ENCODE measurements at places on chromosomes 13 and 19.
A peak's percentile ranks its signal among the peaks of the same experiment; 100 is the strongest.

DNA sequence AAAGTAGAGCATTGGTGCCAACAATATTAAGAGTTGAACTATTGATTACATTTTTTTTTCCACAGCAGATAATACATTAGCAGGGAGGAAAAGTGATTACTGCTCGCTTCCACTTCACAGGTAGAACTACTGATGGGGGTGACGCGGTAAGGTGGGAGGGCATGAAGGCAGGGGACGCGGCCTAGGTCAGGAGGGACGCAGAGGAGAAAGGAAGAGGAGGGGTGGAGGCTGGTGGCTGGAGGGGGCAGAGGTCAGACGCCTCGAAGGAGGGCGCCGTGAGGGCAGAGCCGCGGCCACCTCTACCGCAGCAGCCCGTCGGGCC is 287 bp upstream of the B3GLCT start:
- DNase-seq: no peak

DNA sequence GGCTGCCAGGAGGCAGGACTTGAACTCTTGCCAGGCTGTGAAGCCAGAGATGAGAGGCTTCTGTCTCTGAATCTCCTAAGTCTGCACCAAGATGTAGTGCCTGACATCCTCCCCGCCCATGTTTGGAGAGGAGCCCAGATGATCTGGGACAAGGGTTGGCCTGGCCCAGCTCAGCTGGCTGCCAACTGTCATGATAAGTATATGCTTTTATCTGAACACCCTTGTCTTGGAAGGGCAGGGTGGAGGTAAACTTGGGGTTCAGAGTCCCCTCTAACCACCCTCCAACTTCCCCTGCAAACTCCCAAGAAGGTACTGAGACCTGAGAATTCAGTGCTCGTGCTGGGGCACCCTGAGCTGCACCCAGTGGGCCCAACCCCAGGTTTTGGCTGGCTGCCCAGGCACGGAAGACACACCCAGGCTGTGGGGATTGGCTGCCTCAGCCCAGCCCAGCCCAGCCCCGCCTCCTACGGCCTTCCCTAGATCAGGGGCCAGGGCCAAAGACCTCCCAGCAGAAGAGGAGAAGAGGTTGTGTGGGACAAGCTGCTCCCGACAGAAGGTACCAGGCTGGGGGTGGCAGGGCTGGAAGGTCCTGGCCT is at the start of gene CYP4F12:
Gene CYP4F12, plus strand, starts transcription at position 508 of the 596 bp plus-strand sequence. CDS start 443 bp downstream, outside the sequence.
- DNase-seq: no peak

DNA sequence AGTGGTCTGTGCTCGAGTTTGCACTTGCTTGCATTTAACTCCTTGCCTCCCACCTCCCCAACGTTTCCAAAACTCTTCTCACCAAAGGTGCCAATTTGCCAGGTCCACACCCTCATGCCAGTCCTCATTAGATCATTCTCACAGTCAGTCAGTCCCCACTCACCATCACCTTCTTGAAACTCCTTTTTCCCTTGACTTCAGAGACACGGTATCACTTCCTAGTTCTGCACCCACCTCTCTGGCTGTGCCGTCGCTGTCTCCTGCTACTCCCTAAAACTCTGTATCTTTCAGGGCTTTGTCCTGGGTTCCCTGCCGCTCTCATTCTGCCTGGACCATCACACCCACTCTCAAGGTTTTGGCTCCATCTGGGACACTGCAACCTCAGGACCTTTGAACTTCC is 19.6 kb downstream of the OLFM2 start:
- no peak for DNase-seq

DNA sequence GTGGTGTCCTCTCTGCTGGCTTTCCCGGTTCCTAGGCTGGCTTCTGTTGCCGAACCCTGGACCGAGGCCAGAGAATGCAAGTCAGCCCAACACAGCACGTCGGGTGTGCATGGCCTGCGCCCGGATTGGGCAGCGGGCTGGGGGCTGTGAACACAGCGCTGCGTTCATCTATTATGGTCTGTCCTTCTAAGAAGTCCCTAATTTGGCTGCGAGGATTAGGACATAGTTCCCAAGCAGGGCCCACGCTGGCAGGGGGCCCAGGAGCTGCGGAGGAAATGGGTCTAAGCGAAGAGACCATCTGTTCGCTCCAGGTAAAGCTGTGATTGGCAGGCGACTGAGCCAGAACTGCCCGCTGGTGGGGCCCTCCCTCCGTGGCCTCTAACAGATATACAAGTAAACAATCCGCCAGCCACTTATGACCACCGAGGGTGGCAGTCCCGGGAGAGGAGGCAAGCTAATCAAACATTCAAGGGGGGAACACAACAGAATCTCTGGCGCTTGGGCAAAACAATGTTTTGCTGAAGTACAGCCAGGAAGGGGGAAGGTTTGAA is 6.0 kb downstream of the SYCE2 start:
- DNase-seq: no peak

GRCh38 chr13:91185294-91185863 is 162.1 kb upstream of the MIR17HG start:
- no peak for DNase-seq

DNA sequence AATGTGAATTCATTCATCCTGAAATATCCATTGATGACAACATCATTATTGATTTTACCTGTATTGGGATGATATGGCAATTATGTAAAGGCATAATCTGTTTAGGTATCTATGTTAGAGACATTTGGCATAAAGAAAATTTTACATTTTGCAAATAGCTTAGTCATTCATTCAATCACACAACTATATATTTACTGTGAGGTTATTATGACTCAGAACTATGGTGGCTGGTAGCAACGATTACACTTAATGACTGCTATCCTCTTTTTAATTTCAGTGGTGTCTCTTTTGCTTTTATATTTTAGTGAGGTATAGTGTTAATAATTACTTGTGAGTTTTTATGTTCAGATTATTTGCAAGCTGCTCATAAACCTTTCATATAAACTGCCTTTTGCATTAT is 955.9 kb downstream of the SLITRK6 start:
- DNase-seq: no peak

GRCh38 chr13:62932256-62932883 is 1516.7 kb upstream of the PCDH20 start:
- DNase-seq: no peak

- DNase-seq: no peak
Measured at GRCh38 chr13:44158098-44158521, 215.5 kb upstream of the SERP2 start.

DNA sequence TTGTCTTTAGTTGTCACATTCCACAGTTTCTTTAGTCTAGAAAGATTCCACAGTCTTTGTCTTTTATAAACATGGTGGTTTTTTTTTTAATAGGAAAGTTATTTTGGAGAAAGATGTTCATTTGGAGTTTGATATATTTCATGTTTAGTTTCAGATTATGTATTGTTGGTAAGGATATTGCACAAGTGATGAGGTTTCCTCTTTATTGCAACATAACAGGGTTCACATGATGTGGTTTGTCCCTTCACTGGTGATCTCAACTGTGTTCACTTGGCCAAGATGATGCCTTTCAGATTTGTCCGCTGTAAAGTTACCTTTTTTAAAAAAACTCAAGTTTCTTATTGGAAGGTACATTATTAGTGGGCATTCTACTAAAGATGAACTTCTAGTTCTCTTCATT is 3.2 kb downstream of the ZNF230 start:
- DNase-seq: no peak

DNA sequence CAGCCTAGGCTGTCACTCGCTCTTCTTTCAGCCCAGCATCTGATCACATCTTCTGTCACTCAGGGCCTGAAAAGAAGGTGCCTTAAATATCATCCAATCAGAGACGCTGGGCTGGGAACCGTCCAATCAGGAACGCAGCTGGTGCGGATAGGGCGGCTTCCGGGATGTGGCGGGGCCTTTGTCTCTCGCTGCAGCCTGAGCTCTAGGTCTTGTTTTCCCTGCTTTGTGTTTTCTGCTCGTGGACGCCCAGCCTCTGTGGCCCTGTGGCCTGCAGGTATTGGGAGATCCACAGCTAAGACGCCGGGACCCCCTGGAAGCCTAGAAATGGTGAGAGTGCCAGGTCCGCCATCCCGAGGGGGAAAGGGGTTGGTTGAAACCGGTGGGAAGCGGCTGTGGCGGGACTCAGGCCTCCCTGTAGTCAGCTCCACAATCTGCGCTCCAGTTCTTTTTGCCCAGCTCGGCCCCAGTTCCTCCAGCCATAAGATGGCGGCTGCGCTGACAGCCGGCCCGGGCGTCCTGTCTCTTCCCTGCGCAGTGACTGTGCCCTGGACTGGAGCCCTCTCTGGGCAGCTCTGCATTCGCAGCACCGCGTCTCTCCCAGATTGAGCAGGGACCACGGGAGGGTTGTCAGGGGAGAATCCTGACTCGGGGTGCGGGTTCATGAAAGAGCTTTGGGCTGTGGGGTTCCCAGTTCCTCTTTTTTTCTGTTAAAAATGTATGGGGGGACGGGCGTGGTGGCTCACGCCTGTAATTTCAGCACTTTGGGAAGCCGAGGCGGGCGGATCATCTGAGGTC is at the start of gene ZNF85:
Gene ZNF85, plus strand, starts transcription at position 175 of the 795 bp plus-strand sequence. Its CDS starts 150 bp downstream, at position 325.
- peak; percentile 81 for DNase-seq

- DNase-seq: no peak
Measured at GRCh38 chr13:25493931-25494640, 122.3 kb downstream of the ATP8A2 start.

DNA sequence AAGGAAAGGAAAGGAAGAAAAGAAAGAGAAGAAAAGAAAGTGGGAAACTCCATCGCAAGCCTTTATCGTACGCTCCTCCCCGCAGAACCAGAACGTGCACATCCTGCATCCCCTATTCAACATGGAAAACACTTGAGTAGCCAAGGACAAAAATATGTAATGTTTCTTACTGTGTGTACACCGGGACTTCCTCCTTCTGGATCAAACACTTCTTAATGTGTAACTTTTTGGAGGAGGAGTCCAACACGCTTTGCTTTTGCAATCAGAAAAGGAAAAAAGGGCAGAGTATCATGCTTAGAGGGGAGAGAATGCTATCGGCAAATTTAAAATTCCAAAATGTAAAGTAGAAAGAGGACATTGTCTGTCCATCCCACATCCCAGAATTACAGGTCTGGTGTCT is 7.8 kb upstream of the SHFL start:
- DNase-seq: no peak

- DNase-seq: no peak
Measured at GRCh38 chr19:38304352-38304865, 358 bp downstream of the C19orf33 start.

GRCh38 chr13:46756977-46757376 is 40.0 kb downstream of the ESD start:
- DNase-seq: no peak

- DNase-seq: no peak
Measured at GRCh38 chr19:22144394-22144793, 52.4 kb downstream of the ZNF676 start.

- DNase-seq: no peak
Measured at GRCh38 chr19:10829967-10830366, 6.0 kb downstream of the TMED1 start.

DNA sequence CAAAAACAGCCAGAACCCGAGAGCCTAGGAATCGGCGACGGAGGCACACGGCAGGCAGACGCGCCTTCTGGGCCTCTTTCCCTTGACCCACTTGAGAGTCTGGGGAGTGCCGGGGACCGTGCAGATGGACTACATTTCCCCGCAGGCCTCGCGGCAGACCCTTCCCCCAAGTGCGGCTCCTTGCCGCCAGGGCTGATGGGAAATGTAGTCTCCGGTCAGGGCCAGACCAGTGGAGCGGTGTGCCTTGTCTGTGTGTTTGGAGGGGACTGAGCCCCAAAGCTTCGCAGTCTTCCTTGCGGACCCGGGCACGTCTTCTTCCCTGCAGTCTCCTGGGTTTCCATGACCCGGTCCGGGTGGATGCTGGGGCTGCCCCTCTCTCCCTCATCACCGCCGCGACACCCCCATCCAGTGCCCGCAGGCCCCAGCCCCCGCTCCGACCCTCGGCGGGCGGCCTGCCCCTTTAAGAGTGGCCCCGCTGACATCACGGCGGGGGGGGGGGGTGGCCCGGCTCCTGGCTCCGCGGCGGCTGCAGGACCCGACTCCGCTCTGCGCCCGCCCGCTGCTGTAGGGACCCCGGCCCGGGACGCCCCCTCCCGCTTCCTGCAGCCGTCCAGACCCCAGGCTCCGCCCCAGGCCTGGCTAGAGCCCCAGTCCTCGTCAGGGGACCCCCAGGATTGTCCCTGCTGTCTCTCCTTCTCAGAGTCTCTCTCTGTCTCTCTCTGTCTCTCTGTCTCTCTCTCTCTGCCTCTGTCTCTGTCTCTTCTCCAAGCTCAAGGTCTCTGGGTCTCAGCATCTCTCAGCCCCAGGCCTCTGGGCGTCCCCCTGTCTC is 758 bp upstream of the CACNG7 start:
- peak; percentile 40 for DNase-seq

DNA sequence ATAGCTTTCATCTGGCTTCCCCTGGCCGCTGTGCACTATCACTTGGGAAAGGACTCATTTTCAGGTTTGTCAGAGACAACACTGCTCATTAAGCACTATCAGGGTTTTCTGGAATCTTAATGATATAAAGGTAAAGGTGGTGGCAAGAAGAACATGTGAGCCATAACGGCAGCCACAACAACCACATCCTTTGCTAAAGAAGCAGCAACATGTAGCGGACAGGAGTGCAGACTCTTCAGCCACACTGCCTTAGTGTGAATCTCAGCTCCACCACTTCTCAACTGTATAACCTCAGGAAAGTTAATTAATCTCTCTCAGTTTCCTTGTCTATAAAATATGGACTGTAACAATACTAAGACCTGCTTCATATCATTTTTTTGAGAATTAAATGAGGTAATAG is 24.1 kb upstream of the MIR17HG start:
- DNase-seq: no peak

DNA sequence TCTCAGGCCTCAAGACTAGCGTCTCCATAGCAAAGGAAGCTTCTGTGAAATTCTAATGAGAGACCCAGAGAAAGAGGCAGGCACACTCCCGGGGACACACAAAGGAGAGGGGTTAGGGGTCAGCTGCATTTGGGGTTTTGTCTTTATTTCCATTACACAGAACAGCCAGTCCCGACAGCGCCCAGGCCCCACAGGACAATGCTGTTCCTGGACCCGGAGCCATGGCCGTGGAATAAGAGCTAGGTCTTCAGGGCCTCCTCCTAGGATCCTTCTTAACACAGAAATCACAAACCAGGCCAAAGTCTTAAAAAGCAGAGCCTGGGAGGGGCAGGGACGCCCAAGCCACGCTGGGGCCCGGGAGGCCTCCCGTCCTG is 22.8 kb downstream of the KCTD15 start:
- DNase-seq: no peak
